Keratinocyte (primary cell): ENCODE measurements at places on chromosomes 12 and 14.

DNA sequence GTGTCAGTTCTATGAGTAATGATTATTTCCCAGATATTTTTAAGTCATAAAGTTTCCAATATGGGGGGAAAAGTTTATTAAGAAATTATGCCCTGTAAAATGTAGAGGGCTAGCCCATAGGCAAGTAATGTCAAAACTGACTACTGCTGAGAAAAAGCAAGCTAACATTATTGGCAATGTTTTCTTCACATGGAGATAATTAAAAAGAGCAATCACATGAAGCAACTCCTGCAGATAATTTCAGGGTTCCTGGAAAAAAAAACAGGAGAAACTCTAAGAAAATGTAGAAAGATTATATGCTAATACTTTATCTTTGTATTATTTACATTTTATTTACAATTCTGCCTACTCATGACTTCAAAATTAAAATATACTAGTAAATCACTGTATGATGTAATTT, 39.8 kb downstream of the PPP1R12A start:
- no peak for DNase-seq

DNA sequence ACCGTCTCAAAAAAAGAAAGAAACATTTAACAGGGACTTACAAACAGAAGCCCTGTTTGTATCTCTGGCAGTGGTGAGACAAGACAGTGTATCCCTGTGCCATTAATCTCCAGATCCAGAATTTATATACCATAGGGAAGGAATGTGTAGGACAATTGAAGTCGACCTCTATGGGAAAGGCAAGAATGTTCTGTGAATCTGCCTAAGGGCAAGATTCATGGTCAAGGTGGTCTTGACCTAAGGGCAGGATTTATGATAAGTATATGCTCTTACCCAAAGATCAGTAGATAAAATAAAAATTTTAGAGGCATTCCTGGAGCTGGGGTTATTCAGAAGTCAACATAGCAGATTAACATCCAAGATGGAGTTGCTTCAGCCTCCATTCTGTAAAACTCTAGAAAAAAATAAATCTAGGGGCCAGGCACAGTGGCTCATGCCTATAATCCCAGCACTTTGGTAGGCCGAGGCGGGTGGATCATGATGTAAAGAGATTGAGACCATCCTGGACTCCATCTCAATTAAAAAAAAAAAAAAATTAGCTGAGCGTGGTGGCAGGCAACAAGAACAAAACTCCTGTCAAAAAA, 21.0 kb upstream of the SP1 start:
- no peak for DNase-seq

- no peak for DNase-seq
These were observed 35.2 kb upstream of the TXNRD1 start for GRCh38 chr12:104180374-104180773.

DNA sequence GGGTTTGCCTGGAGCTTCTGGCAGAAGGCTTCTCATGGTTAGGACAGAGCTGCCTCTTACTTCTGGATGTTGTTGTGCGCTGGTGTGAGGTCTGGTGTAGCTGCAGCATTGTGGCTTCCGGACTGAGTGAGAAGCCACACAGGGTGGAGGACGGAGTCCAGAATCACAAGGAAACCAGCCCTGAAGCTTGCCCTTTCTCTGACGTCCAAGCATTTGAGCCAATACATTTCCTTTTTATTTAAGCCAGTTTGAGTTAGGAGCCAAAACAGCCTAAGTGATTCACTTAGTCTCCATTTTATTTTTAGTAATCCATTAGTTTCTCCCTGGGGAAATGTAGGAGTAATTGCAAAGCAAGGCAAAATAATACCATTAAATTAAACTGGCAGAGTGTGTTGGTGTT, 402.4 kb upstream of the RGS6 start:
- DNase-seq: no peak

GRCh38 chr12:42957136-42957535, 367.6 kb upstream of the PRICKLE1 start:
- DNase-seq: no peak
